Stimulated activated CD4-positive, alpha-beta T cell treated with anti-CD3 and anti-CD28 coated beads, Interleukin-15, amount 100 ng/mL, for 1 hour (primary cell): ENCODE measurements at places on chromosomes 5 and 9.

DNA sequence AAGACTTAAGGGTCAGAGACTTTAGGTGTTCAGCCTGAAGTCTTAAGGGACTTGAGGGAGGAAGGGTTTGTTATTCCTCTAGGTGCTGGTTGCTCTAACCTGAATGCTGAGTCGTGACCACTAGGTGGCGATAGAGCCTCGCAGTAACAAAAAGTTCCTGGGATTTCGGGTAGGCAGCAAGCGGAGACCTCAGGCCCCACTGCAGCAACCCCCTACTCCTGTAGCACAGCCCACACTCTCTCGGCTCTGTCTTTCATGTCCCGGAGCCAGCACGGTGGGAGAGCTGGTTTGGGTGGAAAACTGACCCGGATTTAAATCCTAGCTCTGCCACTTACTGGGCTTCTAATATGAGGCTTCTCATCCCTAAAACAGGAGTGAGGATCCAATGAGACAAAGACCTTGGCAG is 100.3 kb upstream of the PANK3 start:
- DNase-seq: peak; percentile 22

DNA sequence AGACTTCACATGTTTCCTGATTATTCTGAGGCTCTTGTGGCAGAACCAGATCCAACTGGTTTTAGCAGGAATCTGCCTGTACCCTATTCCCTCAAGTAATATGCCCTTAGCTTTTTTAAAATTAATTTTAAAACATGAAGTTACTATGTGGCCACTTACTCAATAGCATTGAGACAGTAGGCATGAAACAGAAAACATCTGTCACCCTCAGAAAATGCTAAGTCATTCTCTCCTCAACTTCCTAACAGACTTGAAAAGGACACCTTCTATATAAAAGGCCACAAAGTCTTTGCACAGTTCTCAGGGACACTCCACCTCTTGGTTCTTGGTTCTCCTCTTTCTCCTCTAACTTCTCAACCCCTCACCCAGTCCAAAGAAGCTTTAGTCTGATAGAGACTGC is 277.8 kb downstream of the RAB3C start:
- no peak for DNase-seq

DNA sequence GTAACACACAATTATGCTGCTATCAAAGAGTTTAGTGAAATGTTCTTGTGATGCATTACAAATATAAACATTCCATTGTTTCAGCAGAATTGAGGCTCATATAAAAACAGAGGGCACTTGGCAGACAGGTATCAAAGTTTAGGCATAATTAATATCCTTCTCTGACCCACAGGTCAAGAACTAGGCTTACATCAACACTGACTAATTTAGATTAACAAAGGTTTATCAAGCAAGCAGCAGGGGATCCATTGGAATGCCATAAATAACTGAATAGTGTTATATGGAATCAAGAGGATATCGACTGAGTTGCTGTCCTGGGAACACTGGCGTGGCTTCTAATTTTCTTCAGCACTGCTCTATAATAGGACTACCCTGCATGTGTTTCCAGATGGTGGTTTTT is 414.5 kb upstream of the ARRDC3 start:
- DNase-seq: no peak

GRCh38 chr5:177498013-177498787 is 796 bp upstream of the PDLIM7 start:
- no peak for DNase-seq

DNA sequence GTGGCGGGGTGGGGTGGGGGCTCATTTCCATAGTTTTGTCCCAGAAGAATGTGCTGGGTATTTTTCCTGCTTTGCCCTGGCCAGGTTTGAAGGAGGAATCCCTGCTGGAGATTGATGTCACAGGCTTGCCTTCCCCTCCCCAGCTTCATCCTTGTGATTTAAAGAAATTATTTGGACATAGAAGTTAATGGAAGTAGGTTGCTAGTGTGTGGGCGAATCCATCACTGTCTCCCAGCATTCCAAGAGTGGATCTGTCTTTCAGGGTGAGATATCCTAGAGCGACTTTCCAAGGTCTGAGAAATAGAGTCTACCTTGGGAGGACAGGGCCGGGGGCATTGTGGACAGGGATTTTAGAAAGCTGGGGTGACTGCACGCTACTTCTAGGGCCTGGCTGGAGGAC is 64.9 kb upstream of the HSPA9 start:
- no peak for DNase-seq

DNA sequence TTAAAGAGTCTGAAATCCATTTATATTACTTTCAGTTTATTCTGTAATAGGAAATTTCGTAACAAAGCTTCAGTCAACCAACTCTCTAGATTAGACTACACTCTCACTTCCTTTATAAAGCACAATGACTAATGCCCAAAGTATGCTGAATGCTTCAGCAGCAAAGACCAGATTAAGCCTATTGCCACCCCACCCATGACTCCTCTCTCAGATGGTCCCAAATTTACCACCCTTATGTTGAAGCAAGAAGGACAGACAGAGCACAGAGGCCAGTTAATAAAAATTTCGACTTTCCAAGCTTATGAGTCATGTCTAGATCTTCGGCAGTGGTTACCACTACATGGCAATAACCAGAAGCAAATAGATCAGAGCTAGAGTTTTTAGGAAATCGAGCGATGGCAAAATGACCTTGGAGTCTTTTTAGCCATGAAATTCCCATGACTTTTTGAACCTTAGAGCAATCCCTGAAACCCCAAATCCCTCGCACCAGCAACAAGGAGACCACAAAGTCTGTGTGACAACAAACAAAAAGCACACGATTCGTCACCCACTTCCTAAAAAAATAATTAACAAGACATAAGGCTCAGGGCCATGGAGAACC is 287.8 kb upstream of the RASA1 start:
- DNase-seq: no peak

GRCh38 chr5:172303572-172304335 is 20.2 kb upstream of the UBTD2 start:
- DNase-seq: no peak

DNA sequence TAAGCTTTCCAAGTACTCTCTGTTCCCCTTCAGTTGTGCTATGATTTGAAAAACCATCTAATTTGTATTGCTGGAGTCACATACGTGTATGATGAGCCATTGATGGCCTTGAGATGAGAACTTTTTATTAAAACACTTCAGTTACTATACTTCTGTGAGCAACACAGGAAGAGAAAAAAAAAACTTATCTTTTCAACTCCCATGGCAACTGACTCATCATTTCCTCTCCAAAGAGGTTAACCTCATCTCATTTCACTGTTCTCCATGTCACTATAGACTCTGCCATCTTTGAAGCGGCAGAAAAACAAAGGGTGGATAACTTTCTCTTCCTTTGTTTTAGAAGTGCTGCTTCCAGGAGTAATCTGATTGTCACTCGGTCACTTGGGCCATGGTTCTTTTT is 104.3 kb upstream of the PCSK1 start:
- DNase-seq: no peak

DNA sequence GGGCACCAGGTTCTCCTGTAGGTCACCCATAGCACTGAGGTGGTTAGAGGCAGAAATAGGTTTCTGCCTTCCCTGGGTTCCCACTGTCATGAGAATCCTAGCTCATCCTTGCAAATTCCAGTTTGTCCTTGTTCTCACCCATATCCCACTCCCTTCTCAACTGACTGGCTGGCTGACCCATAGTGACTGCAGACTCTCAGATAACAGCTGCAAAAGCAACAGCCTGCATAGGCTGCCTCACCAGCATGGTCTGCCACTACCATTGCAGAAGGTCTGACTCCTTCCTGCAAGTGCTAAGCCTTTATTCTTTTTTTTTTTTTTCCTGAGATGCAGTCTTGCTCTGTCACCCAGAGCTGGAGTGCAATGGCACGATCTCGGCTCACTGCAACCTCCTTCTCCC is 194.0 kb downstream of the SEMA6A start:
- DNase-seq: no peak

DNA sequence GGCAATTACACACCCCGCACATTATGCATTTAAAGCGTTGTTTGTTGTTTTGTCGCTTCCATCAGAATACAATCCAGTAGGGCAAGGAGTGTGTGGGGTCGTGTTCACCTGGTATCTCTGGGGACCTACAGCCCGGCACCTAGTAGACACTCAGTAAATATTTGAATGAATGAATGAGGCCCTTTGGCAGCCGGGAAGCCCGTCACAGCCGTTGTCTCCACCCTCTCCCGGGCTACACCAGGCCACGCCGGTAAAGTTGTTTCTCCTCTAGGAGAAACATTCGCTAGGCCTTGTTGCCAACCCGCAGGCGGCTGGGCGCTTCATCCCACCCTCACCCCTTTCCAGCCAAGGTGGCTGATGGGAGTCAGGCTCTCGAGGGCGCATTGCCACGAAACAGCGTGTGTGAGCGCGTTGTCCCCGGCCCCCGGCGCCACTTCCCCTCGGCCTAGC is 876 bp upstream of the JAK2 start:
- DNase-seq: no peak

- no peak for DNase-seq
Observed at GRCh38 chr5:60687927-60688720, 11.8 kb downstream of the DEPDC1B start.

GRCh38 chr5:67963789-67964519 is 251.6 kb upstream of the PIK3R1 start:
- no peak for DNase-seq

DNA sequence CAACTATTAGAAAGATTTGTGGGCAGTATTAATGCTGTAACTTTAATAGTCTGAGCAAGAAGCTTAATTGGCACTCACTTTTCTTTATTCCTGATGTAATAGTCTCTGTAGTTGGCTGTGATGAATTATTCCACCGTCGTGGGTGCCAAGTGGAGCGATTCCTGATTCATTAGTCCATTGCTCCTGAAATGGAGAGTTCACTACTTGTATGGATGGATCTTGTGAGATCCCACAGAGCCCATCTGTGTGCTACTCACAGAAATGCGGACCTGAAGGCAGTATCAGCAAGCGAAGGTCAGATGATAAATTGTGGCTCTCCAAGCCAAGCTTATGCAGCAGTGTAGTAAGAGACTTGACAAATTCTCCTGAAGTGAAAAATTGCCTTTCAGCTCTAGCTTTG is 212.2 kb downstream of the CHSY3 start:
- DNase-seq: no peak

GRCh38 chr5:4855880-4856279 is 284.2 kb upstream of the ADAMTS16 start:
- no peak for DNase-seq

GRCh38 chr9:121156263-121156731 is 45.4 kb downstream of the RAB14 start:
- DNase-seq: no peak

DNA sequence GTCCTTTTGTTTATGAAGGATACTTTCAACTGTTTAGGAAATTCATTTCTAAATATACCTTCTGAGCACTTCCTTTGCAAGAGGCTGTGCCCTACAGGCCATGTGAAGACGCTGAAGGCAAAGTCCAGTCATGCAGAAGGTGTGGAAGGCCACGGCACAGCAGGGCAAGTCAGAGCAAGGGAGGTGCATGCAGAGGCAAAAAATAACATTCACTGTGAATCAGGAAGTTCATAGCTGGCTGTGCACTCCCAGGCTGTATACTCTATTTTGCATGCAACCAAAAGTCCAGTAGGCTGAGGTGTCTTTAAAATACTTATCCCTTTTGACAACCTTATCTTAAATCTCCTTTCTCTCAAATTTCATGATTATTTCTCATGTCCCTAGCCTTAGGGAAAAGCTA is 50.3 kb downstream of the GNAQ start:
- no peak for DNase-seq

DNA sequence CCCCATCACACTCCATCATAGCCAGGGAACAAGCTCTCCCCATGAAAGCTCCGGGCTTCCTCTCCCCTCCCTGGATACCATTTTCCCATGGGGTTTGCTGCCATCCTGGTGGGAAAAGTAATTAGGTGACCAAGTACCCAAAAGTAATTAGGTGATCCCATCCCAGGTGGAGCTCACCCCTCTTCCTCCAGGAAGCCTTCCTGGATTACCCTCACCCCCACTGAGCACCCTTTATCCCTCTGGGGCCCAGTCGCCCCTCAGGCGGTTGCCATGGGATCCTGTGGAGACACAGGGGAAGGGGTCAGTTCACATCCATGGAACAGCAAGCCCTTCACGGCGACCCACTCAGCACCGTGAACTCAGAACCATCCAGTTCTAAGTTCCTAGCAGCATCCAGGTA is 74.8 kb upstream of the RAPGEF1 start:
- DNase-seq: no peak

DNA sequence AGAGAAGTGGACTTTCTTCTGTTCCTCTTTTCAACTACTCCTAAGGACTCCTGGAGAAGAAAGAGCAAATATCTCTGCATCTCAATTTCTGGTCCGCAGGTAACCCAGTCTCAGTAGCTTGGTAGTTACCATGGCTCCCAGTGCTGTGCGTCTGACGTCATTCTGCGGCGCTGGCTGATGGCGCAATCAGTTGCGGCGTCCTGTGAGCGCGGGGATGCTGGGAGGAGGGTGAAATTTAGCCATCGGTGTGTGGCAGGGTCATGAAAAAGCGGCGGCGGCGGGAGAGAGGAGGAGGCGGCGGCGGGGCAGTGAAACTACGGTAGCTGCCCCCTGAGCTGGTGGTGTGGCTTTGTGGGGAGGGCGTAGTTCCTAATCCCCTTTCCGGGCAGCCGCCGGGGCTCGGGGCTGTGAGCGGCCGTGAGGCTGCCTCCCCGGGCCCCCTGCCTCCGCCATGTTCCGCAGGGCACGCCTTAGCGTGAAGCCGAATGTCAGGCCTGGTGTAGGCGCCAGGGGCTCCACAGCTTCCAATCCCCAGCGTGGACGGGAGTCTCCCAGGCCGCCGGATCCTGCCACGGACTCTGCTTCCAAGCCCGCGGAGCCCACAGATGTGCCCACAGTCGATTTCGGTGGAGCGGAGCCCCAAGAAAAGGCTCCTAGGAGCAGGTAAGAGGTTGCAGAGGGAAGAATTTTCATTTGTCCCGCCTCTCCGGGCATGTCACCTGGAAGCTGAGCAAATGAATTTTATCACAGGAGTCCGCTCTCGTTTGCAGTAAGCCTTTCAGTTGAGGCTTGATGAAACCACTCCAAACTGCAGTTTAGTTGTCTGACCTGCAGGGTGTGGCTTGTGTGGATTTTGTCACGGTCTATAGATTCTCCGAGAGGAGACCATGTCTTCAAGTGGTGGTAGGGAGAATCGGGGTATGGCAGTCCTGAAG is at the start of gene BDP1:
Gene BDP1 (plus strand): TSS at position 225 of the 935 bp plus-strand sequence. CDS start 227 bp downstream, at position 452.
- DNase-seq: peak; percentile 97

DNA sequence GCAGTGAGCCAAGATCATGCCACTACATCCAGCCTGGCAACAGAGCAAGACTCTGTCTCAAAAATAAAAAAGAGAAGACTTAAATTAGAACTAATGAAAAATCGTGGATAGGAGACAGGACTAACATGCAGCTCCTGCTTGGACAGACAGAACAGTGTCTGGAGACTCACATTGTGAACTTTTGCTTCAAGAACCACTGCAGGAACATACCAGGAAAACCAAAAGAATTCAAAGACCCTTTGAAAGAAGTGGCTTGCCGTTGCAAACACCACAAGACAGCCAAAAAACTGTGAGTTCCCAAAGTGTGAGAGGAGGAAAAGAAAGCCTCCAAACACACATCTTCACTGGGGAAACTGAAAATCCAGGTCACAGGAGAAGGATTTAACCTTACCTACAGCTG is 48.8 kb upstream of the SNAPC3 start:
- no peak for DNase-seq

- peak; percentile 59 for DNase-seq
Observed at GRCh38 chr9:70411930-70412831, 2.3 kb downstream of the KLF9 start.
